ENCODE measurements at places on chromosomes 3 and 15.
A peak's percentile ranks its signal among the peaks of the same experiment; 100 is the strongest.

DNA sequence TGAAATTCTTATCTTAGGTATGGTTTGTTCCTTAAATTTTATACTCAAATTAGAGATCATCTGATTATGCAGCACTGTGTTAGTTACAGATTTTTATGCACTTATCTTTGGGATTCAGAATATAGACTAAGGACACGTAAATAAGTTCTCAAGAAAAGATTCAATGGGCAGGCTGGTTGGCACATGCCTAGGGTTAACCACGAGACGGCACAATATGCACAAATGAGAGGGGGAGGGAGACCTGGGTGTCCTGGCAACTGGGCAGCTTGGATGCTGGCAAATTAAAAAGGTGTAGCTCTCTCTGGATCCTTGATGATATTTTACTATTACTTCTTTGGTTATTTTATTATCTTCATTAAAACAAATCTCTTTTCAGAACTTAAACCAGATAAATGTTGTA lies 672 bp downstream of the AADAC start:
- no peak for DNase-seq

DNA sequence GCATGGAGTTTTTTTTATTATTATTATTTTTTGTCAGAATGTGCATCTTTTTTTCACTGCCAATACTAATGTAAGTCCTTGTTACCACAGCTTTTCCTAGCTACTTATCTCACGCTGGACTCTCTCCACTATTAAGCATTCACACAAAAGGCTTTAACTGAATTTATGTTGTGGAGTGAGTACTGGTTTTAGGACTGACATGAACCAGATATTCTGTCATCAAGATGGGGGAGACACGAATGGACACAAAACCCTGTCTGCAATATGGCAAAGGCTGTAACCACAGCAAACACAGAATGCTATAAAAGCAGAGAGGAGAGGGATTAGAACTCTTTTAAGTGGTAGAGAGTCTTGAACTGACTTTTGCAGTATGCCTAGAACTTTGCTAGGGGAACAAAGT lies 592.2 kb upstream of the TBL1XR1 start:
- no peak for DNase-seq

DNA sequence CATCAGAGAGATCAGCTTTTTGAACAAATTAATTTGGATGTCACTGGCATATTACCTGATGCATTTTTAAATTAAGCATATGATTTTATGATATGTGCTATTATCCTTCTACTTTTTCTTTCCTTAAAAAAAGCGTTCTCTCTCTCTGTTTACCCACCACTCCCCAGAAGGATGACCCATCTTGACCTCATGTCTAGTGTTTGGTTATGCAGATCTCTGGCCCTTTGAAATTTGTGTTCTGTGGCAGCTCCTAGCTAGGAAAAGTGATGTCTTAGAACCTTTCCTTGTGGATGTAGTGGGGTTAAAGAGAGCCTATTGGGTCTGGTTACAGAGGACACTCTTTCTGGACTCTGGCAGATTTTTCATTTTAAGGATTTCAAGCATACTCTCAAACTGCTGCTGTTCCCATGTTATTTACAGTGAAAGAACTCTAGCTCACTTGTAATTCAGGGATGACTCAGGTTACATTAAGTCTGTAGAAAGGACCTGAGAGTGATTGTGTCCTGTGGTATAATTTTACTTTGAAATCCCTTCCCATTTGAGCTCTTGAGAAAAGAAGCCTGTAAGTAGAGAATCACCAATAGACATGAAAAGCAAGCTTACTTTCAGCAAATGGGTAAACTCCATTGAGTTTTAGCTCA lies 23.8 kb downstream of the ARHGEF26 start:
- no peak for DNase-seq

- DNase-seq: no peak
Measured at GRCh38 chr3:166510382-166510781, 673.2 kb upstream of the BCHE start.

- peak; percentile 67 for DNase-seq
Measured at GRCh38 chr3:111819927-111820326, 39.1 kb upstream of the PHLDB2 start.

DNA sequence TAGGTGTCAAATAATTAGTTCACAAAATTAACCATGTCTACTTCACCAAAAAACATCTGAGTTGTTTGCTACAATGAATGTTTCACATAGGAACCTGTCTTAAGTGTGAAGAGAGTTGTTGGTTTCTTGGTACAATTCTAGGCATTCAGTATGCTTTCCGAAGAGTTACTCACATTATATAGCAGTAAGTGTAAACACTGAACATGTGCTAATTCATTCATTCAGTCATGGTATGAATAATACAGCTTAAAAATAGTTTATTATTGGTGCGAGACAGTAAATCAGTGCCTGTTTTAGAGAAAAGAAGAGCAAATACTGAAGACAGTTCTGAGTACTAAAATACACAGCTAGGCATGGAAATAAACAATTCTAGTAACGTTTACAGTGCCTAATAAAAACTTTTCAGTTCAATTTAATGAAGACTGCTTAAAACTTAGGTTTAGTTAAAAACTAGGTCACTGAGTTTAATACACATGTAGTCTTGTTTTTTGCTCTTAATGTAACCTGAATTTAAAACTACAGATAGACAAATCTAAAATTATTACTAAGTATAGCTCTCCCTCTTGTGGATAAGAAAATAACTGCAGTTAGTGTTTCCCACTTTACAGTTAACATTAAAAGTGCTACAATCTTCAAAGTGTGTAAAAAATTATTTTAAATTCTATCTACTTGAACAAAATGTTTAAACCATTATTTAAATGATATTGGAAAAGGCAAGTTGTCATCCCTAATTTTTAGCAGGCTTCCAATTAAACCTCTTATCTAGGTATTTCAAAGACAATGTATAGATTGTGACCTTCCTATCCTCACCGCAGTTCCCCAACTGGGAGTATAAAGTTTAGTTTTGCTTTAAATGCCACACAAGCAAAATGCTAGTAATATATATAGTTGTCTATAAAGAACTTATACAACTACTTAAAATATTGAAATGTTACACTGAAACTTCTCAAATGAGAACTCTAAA lies 20.1 kb upstream of the ZCWPW2 start:
- DNase-seq: peak; percentile 29

GRCh38 chr15:89341316-89342005 lies 6.8 kb upstream of the POLG start:
- DNase-seq: peak; percentile 84

GRCh38 chr3:121595765-121596406 lies 2.7 kb downstream of the FBXO40 start:
- DNase-seq: no peak
